ENCODE measurements at places on chromosomes 6 and 20.

DNA sequence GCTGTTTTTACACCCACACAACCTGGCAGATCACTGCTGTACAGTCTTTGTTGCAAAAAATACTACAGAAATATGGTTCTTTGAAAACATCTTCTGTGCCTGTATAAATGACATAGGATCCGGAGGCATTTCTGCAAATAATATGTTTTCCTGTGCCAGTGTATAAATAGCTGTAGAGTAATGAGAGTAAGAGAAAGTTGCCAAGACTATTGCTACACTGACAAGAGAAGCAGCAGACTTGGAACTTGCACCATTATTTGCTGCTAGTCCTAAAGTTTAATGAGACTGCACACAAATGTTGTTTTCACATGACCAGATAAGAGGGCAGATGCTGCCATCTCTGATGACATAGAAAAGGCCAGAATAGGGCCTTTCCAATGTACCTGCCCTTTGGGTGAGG is 50.0 kb upstream of the DTNBP1 start:
- DNase-seq, result no peak

GRCh38 chr6:154872542-154873114 is 122.5 kb upstream of the TIAM2 start:
- DNase-seq, result no peak

- no peak for DNase-seq
Observed at GRCh38 chr6:29527564-29527963, 32.0 kb downstream of the UBD start.

GRCh38 chr6:16522937-16523336 is 238.3 kb downstream of the ATXN1 start:
- DNase-seq, result no peak

- peak; percentile 29 for DNase-seq
Observed at GRCh38 chr20:63056236-63057170, 49.7 kb upstream of the BHLHE23 start.

GRCh38 chr6:51199105-51199552 is 380.5 kb downstream of the TFAP2B start:
- no peak for DNase-seq

DNA sequence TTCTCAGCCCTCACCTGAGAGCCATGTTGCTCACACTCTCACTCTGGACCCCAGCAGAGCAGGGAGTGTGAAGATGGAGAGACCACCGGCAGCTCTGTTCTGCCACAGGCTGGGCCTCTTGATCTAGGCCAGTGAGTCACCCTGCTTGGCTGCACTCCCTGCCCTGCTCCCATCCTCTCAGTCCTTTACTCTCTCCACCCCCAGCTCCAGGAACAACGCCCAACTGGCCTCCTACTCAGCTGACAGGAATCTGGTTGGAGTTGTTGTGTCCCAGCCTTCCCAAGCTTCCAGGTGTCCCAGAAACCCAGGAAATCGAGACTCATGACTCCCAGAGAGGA is at the start of gene PSORS1C1:
Gene PSORS1C1, plus strand, starts transcription at position 260 of the 338 bp plus-strand sequence. CDS start 14,833 bp downstream, outside the sequence.
- DNase-seq, result no peak

GRCh38 chr20:35000311-35000921 is 44.7 kb downstream of the MYH7B start:
- no peak for DNase-seq

DNA sequence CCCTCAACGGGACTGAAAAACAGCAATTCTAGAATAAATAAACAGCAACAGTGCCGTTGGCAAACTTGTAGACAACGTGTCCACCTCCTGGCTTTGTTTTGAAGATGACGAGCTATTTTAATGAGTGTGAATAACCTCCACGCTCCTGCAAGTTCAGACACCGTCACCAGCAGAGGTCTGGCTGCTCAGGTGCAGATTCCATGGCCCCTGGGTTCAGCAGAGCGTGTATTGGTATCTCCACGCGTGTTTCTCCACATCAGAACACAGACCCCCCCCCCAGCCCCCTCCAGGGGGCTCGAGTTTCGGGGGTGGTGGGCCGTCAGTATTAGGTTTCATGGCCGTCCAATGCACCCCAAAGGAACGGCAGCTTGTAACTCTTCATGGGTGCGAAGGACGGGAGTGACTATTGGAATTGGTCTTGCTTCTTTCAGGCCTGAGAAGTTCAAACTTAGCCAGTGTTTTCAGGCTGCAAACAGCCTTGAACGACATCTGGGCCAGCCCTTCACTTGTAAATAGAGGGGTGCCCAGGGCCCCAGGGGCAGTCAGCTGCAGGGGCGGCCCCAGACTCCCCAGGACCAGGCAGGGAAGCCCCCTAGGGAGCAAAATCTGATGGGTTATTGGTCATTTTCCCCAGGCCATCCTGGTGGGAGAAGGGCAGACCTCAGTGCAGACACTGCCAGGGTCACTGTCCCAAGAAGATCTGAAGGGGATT is 308.6 kb downstream of the TAF4 start:
- DNase-seq, result no peak

- DNase-seq, result no peak
Observed at GRCh38 chr6:105332576-105332975, 70.3 kb downstream of the PREP start.

GRCh38 chr20:58981628-58982364 is 740 bp downstream of the NELFCD start:
- no peak for DNase-seq

DNA sequence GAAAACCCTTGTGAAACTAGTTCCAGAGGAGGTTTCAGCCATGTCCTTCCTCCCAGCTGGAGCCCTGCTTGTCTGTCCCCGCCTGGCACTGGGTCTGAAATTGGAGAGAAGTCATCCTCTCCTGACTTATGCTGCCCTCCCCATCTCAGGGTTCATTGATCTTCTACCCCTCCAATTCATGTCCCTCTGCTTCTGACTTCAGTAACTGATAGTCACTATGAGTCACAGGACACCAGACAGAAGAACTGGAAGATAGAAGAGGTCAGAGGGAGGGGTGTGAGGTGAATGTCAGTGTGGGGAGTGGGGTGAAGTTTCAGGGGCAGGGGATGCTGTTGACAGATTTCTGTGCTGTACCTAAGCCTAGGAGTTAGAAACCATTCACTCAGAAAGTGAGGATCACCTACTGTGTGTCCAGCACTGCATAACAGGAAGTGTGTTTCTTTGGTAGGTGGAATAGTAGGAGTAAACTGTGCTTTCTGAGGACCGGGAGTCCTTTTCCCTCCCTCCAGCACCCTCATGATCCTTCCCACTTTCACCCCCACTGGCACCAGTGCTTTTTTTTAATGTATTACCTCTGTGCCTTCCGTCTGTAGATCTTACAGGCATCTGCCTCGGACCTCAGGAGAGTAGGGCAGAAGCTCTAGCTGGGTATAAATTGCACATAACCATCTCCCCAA is 627 bp upstream of the RPP21 start:
- DNase-seq, result no peak

GRCh38 chr6:75012018-75012417 is 193.8 kb downstream of the COL12A1 start:
- no peak for DNase-seq

DNA sequence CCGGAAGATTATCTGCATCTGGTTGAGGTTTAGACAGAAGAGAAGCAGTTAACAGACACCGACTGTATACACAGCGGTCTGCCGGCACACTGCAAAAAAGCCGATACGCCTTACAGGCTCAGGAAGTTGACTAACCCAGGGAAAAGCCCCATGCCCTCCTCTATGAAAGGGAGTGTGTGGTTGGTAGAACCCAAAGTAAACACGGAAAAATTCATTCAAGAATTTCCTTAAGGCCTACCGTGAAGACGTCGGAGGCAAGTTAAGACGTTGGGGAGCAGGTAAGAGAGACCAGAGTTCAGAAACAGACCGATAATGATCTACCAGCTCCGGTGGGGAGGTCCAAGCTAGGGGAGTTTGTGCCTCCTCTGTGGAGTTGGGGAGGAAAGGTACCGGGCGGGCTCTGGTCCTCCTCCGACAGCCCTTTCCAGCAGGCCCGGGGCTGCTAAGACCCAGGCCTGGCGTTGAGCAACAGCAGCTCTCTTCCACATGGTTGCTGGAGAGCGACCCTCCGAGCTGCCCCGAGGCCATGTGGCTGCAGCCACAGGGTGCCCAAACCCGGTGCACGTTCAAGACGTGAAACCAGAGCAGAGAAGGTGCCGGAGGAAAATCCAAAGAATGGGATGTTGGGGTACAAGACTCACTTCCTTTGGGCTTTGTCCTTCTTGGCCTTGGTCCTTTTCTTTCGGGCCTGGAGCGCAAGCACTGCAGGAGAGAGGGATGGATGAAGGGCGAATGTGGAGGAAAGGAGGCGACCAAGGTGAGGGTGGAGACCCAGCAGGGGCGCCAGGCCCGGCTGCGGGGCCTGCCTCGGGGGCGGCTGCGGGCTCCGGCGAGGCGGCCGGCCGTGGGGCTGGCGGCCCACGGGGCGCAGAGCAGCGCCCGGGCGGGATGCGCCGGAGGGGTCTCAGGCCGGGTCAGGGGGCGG is 809 bp downstream of the SRPK1 start:
- peak; percentile 20 for DNase-seq

DNA sequence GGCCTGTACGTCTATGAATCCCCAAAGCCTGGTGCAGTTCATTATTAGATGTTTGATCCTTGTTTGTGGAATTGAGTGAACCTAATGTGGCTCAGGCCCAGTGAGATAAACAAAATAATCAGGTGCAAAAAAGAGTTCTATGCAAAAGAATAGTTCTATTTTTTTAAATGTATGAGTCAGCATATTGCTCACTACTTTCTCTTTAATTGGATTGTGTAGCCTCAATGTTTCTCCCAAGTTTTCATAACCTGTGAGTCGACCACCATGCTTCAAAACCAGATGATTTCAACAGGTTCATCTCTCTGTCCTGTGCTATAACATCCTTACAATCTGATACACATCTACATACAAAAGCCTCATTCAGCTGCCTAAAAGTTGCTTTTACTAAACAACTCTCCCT is 116.5 kb upstream of the HDAC2 start:
- no peak for DNase-seq

Measured in NCI-H2081 (cell line).